ENCODE measurements at places on chromosomes 1 and 21.

DNA sequence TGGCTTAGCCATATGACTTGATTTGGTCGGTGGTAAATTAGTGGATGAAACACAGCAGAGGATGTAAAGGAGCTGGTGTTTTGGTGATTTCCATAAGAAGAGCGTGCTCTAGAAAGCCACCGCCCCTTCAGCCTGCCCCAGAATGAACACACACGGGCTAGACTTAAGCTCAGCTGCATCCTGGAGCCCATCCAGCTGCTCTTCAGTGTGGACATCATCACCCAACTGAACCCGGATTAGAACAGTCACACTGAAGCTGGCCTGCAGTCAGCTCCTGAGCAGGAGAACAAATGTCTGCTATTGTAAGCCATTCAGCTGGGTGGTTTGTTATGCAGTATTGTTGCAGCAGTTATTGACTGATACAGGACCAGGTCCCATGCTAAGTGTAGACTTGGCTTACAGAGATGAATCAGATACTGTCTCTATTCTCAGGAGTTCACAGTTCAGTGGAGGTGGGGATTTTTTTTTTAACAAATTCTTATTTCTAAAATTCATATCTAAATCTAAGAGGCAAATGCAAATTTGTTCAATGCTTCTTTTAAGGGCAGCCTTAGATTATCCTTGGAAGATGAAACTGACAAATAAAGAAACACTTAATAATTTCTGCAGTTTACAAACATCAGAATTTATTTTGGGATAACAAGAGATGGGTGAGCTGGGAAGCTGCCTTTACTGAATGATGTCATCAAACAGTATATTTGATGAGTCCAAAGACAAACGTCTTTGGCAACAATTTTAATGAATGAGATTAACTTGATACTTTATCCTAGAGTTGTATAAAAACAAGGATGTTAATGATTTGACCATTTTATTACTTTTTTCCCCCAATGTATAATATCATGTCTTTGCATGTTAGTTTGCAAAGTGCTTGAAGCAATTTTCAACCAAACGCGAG is 251.2 kb downstream of the TRABD2B start:
- no peak overlapping the region for H3K27ac ChIP-seq
- DNase-seq: no peak
- H3K4me1 ChIP-seq: no peaks in the 10 kb centered on the region
- no peaks in the 10 kb centered on the region for H3K27me3 ChIP-seq
- no peaks in the 10 kb centered on the region for H3K36me3 ChIP-seq
- H3K4me3 ChIP-seq: no peak overlapping the region

DNA sequence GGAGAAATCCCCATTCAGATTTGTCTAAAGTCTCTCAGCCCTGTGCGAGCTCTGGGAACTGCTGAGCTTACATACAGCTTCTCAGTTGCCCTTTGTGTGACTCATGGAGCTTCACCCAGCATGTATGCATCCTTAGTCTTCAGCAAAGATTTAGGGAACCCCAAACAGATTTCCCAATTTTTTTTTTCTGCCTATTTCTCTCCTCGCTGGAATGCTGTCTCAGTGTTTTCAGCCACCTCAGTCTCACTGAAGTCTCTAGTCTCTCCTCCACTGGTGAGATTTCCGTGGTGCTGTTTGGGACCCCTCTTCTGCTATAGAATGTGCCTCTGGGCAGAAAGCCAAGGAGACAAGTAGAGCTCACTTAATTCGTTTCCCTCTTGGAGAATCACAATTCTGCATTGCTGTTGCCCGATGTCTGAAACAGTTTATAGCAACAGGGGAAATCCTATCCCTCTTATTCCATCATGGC is 28.1 kb upstream of the TXLNA start:
- H3K4me1 ChIP-seq: peaks cover 19% of the 10 kb centered on the region
- no peaks in the 10 kb centered on the region for H3K27me3 ChIP-seq
- H3K27ac ChIP-seq: no peak overlapping the region
- no peak overlapping the region for H3K4me3 ChIP-seq

GRCh38 chr21:35377505-35378090 is 328.5 kb upstream of the RUNX1 start:
- H3K27ac ChIP-seq: no peak overlapping the region
- DNase-seq: no peak
- no peaks in the 10 kb centered on the region for H3K36me3 ChIP-seq
- no peaks in the 10 kb centered on the region for H3K4me1 ChIP-seq

DNA sequence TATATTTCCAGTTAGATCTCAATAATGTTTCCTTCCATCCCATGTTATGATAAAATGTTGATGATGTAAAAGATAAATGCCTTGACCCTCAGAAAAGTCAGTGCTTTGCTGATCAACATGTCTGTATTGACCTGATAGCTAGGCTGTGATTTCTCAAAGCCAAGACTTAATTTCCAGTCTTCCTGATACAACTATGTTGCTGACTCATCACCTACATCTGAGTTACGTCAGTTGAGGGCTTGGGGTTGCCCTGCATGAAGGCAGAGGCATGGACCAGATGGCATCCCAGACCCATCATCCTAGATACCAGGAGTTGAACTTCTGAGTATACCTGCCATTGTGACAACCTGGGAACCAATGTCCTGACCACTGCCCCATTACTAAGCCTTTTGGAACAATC is 4.8 kb downstream of the LCE1D start:
- no peaks in the 10 kb centered on the region for H3K36me3 ChIP-seq
- H3K4me1 ChIP-seq: no peaks in the 10 kb centered on the region
- H3K4me3 ChIP-seq: no peak overlapping the region
- H3K27ac ChIP-seq: no peak overlapping the region
- H3K27me3 ChIP-seq: no peaks in the 10 kb centered on the region

GRCh38 chr21:32545948-32546441 is 39.3 kb downstream of the TCP10L start:
- no peaks in the 10 kb centered on the region for H3K36me3 ChIP-seq
- H3K4me1 ChIP-seq: no peaks in the 10 kb centered on the region
- no peak overlapping the region for H3K4me3 ChIP-seq
- H3K27me3 ChIP-seq: no peaks in the 10 kb centered on the region
- DNase-seq: no peak

DNA sequence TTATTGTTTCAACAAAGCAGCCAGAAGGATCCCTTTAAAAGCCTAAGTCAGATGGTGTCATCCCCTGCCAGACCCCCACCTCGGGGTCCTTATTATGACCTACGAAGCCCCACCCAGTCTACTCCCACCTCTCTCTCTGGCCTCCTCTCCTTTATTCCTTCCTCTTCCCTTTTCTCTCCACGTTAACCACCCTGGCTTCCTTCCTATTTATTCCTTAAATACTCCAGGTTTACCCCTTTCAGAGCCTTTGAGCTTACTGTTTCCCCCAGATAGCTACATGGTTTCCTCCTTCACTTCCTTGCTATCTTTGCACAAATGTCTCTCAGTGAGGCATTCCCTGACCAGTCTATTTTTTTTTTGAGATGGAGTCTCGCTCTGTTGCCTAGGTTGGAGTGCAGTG is 12.0 kb upstream of the SLC9A1 start:
- H3K4me1 ChIP-seq: no peaks in the 10 kb centered on the region
- H3K27ac ChIP-seq: no peak overlapping the region
- no peak overlapping the region for H3K4me3 ChIP-seq
- no peaks in the 10 kb centered on the region for H3K36me3 ChIP-seq
- no peak for DNase-seq
- H3K27me3 ChIP-seq: no peaks in the 10 kb centered on the region

GRCh38 chr21:37367703-37368540 is 1.3 kb downstream of the DYRK1A start:
- no peaks in the 10 kb centered on the region for H3K27me3 ChIP-seq
- peak overlapping the region; percentile 100 for H3K27ac ChIP-seq
- DNase-seq: no peak
- no peaks in the 10 kb centered on the region for H3K36me3 ChIP-seq
- peaks cover 56% of the 10 kb centered on the region for H3K4me1 ChIP-seq
- peak overlapping the region; percentile 100 for H3K4me3 ChIP-seq

GRCh38 chr1:52913014-52913413 is 8.5 kb downstream of the ECHDC2 start:
- DNase-seq: no peak
- no peaks in the 10 kb centered on the region for H3K27me3 ChIP-seq
- peaks cover 16% of the 10 kb centered on the region for H3K4me1 ChIP-seq
- no peak overlapping the region for H3K27ac ChIP-seq
- no peak overlapping the region for H3K4me3 ChIP-seq

DNA sequence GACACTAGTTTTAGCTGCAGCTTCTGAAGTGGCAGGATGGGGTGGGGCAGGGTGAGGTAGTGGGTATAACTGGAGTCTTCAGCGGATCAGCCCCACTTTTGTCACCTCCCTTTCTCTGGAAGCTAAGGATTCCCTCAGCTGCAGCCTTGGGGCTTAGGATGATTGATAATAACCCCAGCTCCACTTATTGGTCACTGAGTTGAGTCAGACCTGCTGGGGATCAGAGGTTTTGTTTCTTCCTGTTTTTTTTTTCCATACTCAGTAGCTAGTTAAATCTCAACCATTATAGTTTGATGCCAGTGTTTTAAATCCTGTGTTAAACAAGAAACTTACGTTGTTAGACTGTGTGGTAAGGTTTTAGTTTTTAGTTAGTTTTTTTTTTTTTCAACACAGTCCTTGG is 57.2 kb downstream of the LAMC1 start:
- no peak overlapping the region for H3K4me3 ChIP-seq
- H3K36me3 ChIP-seq: no peaks in the 10 kb centered on the region
- H3K27ac ChIP-seq: no peak overlapping the region
- no peaks in the 10 kb centered on the region for H3K27me3 ChIP-seq
- H3K4me1 ChIP-seq: peaks cover 60% of the 10 kb centered on the region
- DNase-seq: no peak

- no peak overlapping the region for H3K27ac ChIP-seq
- no peaks in the 10 kb centered on the region for H3K36me3 ChIP-seq
- no peak for DNase-seq
- H3K27me3 ChIP-seq: no peaks in the 10 kb centered on the region
Observed at GRCh38 chr1:3675436-3675835, 23.1 kb downstream of the TP73 start.

DNA sequence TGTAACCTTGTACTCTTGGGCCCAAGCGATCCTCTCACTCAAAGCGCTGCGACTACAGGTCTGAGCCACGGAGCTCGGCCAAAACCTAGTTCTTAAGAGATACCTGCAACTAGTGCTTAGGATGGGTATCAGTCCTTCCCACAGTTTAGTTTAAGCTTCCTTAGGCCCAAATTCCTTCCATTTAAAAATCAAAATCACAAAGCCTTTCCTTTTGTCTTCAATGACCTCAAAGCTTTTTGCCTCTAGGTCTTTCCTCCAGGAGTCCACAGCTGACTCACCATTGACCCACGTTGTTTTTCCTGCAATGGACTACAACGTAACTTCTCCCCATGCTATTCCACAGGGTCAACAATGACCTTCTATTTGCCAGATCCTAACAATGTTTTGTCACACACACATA is 64.0 kb downstream of the APP start:
- no peak for DNase-seq
- H3K36me3 ChIP-seq: no peaks in the 10 kb centered on the region
- H3K4me1 ChIP-seq: no peaks in the 10 kb centered on the region
- no peak overlapping the region for H3K27ac ChIP-seq
- H3K27me3 ChIP-seq: no peaks in the 10 kb centered on the region
- H3K4me3 ChIP-seq: no peak overlapping the region

DNA sequence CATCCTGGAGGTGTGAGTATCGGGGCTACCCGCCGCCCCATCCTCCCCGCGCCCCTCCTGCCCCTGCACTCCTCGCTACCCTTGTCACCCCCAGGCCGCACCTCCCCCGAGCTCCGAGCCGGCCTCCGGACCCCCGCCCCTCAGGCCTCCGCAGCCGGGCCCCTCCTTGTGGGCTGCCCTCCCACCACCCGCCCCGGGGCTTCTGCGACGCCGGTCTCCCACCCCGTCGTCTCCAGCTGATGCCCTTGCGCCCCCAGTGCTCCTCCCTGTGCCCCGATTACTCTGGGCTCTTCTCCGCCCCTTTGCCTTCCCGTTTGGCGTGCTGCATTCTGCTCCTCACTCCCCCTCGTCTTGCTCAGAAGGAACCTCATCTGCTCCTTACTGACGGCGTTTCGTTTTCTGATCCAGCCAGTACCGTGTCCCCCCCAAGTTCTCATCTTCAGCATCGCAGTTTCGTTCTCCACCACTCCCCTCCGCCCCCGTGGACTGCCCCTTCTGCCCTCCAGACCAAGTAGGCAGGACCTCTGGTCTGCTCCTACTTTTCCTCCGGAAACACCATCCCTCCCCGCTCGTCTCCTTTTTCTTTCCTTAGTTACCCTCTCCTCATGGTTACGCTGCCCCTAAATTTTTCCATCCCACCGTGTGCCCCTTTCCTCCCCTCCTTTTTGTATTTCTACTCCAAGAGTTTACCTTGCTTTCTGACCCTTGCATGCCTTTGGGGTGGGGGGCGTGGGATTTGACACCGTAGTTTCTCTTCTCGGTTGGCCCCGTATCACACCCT is 841 bp downstream of the SNX27 start:
- peaks cover 49% of the 10 kb centered on the region for H3K4me1 ChIP-seq
- no peaks in the 10 kb centered on the region for H3K36me3 ChIP-seq
- H3K27me3 ChIP-seq: no peaks in the 10 kb centered on the region
- peak overlapping the region; percentile 83 for H3K4me3 ChIP-seq
- no peak for DNase-seq

GRCh38 chr1:55531644-55532043 is 316.5 kb upstream of the USP24 start:
- no peaks in the 10 kb centered on the region for H3K27me3 ChIP-seq
- no peaks in the 10 kb centered on the region for H3K4me1 ChIP-seq
- no peak overlapping the region for H3K4me3 ChIP-seq
- H3K36me3 ChIP-seq: no peaks in the 10 kb centered on the region
- peak overlapping the region; percentile 25 for H3K27ac ChIP-seq

DNA sequence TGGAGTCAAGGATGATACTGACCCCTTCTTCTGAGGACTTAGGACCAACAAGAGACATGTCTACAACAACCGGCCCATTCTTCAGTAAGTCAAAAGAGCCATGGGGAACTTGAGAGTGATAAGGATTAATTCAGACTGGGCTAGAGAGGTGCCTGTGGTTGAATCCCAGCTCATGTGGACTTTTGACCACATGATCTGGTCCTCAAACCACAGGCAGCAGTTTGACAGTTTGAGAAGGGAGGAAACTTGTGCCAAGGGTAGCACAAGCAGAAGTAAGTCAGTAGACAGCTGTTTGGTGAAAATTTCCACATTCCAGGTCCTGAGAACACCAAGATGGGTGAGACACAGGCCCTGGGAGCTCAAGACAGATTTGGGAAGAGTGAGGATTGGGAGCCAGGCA is 19.8 kb downstream of the SH3BP5L start:
- DNase-seq: peak; percentile 70
- H3K27ac ChIP-seq: no peak overlapping the region
- H3K4me3 ChIP-seq: no peak overlapping the region
- no peaks in the 10 kb centered on the region for H3K36me3 ChIP-seq

Data from vagina (tissue), 2 donors.